ENCODE measurements at places on chromosomes 13 and 19. TPM values are rescaled to one million over a fixed set of nuclear protein-coding genes. Genes with fewer than 3 reads are reported as not detected.

TMEM150B gene
- total RNA-seq: not detected

ZNF628 gene
- total RNA-seq: 14.9 TPM

C13orf46 gene
- 0.93 TPM for total RNA-seq

POLRMT gene
- 138 TPM for total RNA-seq

DNA sequence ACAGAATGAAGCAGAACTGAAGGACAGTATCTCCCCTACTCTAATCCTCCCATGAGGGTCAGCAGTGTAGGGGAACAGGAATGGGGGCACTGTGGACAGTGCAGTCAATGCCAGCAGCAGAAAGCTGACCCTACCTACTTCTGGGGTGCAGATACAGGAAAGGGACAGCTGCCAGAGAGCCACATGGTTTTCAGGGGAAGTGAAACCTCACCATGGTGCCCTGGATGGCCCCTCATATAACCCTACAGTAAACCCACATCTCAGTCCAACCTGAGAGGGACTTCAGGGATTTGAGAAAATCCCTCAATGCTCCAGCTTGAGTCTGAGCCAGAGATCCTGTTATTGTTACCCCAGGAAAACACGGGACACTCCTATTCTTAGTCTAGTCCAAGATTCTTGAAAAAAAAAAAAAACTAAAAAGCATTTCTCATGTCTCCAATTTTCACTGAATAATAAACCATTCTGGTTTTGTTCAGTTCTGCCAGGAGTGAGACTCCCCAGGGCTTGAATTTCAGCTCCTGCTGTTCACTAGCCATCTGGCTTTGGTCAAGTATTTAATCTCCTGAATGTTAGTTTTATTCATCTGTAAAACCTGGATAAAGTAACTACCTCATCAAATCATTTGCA lies 511.6 kb upstream of the ARGLU1 start:
- no peak for DNase-seq
- H3K36me3 ChIP-seq: no peaks in the 10 kb centered on the region
- H3K4me3 ChIP-seq: no peak overlapping the region
- no peaks in the 10 kb centered on the region for H3K4me1 ChIP-seq

GRCh38 chr19:5932146-5932545 lies 18.1 kb downstream of the CAPS start:
- H3K36me3 ChIP-seq: peaks cover 23% of the 10 kb centered on the region
- DNase-seq: no peak

All from HCT116 (cell line).